Ovary (tissue), 10 donors: ENCODE measurements at places on chromosomes 11 and 22. TPM values are rescaled to one million over a fixed set of nuclear protein-coding genes. Genes with fewer than 3 reads are reported as not detected.
A peak's percentile ranks its signal among the peaks of the same experiment; 100 is the strongest.

LGR4 gene
- 25.0 TPM for total RNA-seq

PDE2A gene
- 11.1 TPM for total RNA-seq

GRCh38 chr11:69664901-69665300 lies 10.3 kb downstream of the LTO1 start:
- no peaks in the 10 kb centered on the region for H3K27me3 ChIP-seq
- no peak for DNase-seq
- no peaks in the 10 kb centered on the region for H3K36me3 ChIP-seq
- no peak overlapping the region for H3K4me3 ChIP-seq
- H3K27ac ChIP-seq = no peak overlapping the region
- H3K4me1 ChIP-seq = no peaks in the 10 kb centered on the region

DNA sequence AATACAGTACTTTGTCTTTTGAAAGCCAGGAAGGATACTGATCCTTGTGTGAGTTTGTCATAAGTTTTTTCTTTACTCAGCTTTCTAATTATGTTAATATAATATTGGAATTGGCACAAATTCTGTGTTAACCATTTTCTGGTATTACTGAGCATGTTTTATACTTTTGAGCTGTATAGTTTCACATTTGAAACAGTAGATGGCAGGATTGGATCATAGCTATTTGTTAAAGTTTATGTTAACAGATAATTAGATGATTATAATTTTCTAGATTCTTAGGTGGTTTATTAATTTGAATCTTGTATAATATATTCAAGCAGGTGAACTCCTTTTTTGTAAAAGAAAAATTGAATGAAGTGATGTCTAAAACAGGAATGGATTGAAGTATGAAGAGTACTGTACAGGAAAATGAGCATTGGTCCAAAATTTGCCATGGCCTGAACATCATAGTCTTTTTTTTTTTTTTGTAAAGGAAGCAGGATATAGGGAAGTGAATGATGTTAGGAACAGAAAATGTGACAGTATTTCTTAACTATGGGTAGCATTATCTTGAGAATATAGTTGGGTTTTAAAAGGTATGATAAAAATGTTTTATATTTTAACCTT lies 102.0 kb downstream of the CYP2R1 start:
- H3K4me1 ChIP-seq = no peaks in the 10 kb centered on the region
- DNase-seq = no peak
- H3K27ac ChIP-seq = no peak overlapping the region
- no peaks in the 10 kb centered on the region for H3K36me3 ChIP-seq
- H3K4me3 ChIP-seq = no peak overlapping the region

- no peak overlapping the region for H3K4me3 ChIP-seq
- H3K4me1 ChIP-seq = peaks cover 13% of the 10 kb centered on the region
- no peaks in the 10 kb centered on the region for H3K36me3 ChIP-seq
- H3K27me3 ChIP-seq = no peaks in the 10 kb centered on the region
- no peak for DNase-seq
- no peak overlapping the region for H3K27ac ChIP-seq
Measured at GRCh38 chr11:116986521-116987105, 111.6 kb downstream of the SIK3 start.

BIRC3 gene
- 2.6 TPM for total RNA-seq

GRCh38 chr11:57646799-57647303 lies 2.9 kb downstream of the YPEL4 start:
- no peak for DNase-seq
- H3K27ac ChIP-seq = peak overlapping the region; percentile 7
- H3K27me3 ChIP-seq = no peaks in the 10 kb centered on the region
- H3K36me3 ChIP-seq = no peaks in the 10 kb centered on the region

- no peak overlapping the region for H3K4me3 ChIP-seq
- no peaks in the 10 kb centered on the region for H3K36me3 ChIP-seq
- H3K4me1 ChIP-seq = no peaks in the 10 kb centered on the region
Measured at GRCh38 chr11:134612140-134613030, 200.3 kb upstream of the B3GAT1 start.

ROM1 gene
- 14.1 TPM for total RNA-seq

GRCh38 chr22:34501366-34501965 lies 564.5 kb upstream of the ISX start:
- H3K36me3 ChIP-seq = no peaks in the 10 kb centered on the region
- H3K27me3 ChIP-seq = no peaks in the 10 kb centered on the region
- no peak overlapping the region for H3K27ac ChIP-seq
- no peak for DNase-seq

- no peaks in the 10 kb centered on the region for H3K4me1 ChIP-seq
- DNase-seq = no peak
- no peaks in the 10 kb centered on the region for H3K27me3 ChIP-seq
- H3K36me3 ChIP-seq = no peaks in the 10 kb centered on the region
- H3K4me3 ChIP-seq = no peak overlapping the region
Measured at GRCh38 chr11:92413757-92414513, 189.3 kb downstream of the FAT3 start.

DNA sequence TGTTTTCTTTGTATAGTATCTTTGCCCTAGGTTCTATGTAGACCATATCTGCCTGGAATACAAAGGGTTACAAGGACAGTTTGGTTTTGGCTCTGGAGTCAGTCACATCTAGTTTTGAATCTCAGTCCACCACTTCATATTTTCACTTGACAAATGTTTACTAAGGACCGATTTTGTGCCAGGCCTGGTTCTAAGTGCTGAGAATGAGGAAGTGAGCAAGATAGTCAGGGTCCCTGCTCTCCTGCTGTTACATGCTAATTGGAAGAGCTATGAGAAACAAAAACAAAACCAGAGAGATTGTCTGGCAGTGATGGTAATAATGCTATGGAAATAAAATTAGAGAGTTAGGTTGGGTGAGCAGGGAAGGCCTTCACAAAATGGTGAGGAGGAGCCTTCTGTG lies 66.1 kb upstream of the ARHGAP20 start:
- H3K36me3 ChIP-seq = no peaks in the 10 kb centered on the region
- H3K27ac ChIP-seq = no peak overlapping the region
- no peaks in the 10 kb centered on the region for H3K4me1 ChIP-seq
- no peaks in the 10 kb centered on the region for H3K27me3 ChIP-seq
- no peak for DNase-seq
- no peak overlapping the region for H3K4me3 ChIP-seq

- H3K27ac ChIP-seq = no peak overlapping the region
- H3K4me1 ChIP-seq = peaks cover 7% of the 10 kb centered on the region
- no peak overlapping the region for H3K4me3 ChIP-seq
- no peak for DNase-seq
- H3K36me3 ChIP-seq = no peaks in the 10 kb centered on the region
Measured at GRCh38 chr22:40056559-40056958, 61.8 kb downstream of the FAM83F start.

CALCA gene
- not detected for total RNA-seq

- H3K36me3 ChIP-seq = no peaks in the 10 kb centered on the region
- H3K27me3 ChIP-seq = no peaks in the 10 kb centered on the region
- H3K4me3 ChIP-seq = no peak overlapping the region
- H3K4me1 ChIP-seq = peaks cover under 1% of the 10 kb centered on the region
- H3K27ac ChIP-seq = no peak overlapping the region
Measured at GRCh38 chr11:44622721-44623258, 57.3 kb downstream of the CD82 start.

DNA sequence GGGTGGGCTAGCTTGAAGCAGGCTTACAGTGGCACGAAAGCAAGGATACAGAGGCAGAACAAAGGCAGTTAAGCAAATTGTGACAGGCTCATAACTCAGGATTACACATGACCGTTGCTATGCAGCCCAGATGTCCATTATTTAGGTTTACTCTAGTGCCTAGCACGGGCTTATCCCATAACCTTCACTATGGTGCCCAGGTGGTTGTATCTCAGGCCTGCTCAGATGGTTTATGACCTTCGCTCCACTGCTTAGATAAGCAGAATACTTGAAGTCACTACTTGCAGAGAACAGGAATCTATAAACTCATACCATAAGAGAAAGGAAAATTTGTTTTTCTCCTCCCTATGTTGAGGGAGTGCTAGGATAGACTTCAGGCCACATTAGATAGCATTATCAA lies 9.0 kb downstream of the OR6M1 start:
- no peak overlapping the region for H3K4me3 ChIP-seq

EFCAB6 gene
- 4.7 TPM for total RNA-seq

DNA sequence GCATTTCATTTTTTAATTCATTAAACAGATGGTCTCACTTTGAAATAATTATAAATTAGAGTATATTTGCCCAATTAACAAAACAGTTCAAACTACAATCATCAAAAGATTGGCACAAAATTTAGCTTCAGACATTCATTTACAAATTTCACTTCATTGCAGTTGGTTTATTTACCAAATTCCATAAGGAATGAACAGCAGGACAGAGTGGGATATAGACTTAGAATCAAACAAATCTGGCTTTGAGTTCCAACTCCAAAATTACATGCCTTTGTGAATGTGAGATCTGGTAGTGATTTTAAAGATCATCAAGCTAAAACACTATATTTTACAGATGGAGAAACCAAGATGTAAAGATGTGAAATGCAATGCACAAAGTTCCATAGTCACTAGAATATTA lies 310.7 kb upstream of the CNTN5 start:
- H3K4me1 ChIP-seq = no peaks in the 10 kb centered on the region
- no peaks in the 10 kb centered on the region for H3K36me3 ChIP-seq
- no peak for DNase-seq
- H3K4me3 ChIP-seq = no peak overlapping the region

GRCh38 chr11:63599211-63600122 lies 14.8 kb downstream of the PLAAT3 start:
- H3K27ac ChIP-seq = no peak overlapping the region
- no peaks in the 10 kb centered on the region for H3K27me3 ChIP-seq
- DNase-seq = no peak
- peaks cover 3% of the 10 kb centered on the region for H3K4me1 ChIP-seq
- no peaks in the 10 kb centered on the region for H3K36me3 ChIP-seq

RIBC2 gene
- total RNA-seq = 1.4 TPM

GRCh38 chr11:120344302-120345004 lies 8.2 kb downstream of the ARHGEF12 start:
- H3K36me3 ChIP-seq = no peaks in the 10 kb centered on the region
- no peak overlapping the region for H3K27ac ChIP-seq

DNA sequence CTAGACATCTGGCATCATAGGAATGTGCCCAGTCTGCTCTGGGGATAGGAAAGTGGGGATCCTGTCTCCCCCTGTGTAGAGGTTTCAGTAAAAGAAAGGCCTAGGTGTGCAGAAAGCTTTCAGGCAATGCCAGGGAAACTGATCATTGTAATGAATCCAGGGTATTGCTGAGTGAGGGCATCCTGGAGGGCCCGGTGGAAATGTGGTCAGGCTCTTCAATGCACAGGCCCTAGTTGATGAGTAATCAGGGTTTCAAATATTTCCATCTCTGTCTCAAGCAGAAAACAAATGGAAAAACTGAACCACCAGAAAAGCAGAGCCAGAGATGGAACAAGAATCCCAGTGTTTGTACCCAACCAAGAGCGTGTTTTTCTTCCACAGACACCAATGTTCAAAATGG lies 2.0 kb downstream of the CD3E start:
- H3K36me3 ChIP-seq = no peaks in the 10 kb centered on the region
- no peak for DNase-seq
- no peak overlapping the region for H3K27ac ChIP-seq
- no peaks in the 10 kb centered on the region for H3K4me1 ChIP-seq
- no peaks in the 10 kb centered on the region for H3K27me3 ChIP-seq

GRCh38 chr11:75140269-75141138 lies 10.4 kb upstream of the SLCO2B1 start:
- H3K4me3 ChIP-seq = no peak overlapping the region
- no peak overlapping the region for H3K27ac ChIP-seq
- no peaks in the 10 kb centered on the region for H3K36me3 ChIP-seq

PRR33 gene
- not detected for total RNA-seq

- no peak overlapping the region for H3K4me3 ChIP-seq
- H3K27me3 ChIP-seq = no peaks in the 10 kb centered on the region
- no peaks in the 10 kb centered on the region for H3K4me1 ChIP-seq
- DNase-seq = no peak
- no peaks in the 10 kb centered on the region for H3K36me3 ChIP-seq
Measured at GRCh38 chr11:83680321-83680720, 394.2 kb upstream of the CCDC90B start.

DNA sequence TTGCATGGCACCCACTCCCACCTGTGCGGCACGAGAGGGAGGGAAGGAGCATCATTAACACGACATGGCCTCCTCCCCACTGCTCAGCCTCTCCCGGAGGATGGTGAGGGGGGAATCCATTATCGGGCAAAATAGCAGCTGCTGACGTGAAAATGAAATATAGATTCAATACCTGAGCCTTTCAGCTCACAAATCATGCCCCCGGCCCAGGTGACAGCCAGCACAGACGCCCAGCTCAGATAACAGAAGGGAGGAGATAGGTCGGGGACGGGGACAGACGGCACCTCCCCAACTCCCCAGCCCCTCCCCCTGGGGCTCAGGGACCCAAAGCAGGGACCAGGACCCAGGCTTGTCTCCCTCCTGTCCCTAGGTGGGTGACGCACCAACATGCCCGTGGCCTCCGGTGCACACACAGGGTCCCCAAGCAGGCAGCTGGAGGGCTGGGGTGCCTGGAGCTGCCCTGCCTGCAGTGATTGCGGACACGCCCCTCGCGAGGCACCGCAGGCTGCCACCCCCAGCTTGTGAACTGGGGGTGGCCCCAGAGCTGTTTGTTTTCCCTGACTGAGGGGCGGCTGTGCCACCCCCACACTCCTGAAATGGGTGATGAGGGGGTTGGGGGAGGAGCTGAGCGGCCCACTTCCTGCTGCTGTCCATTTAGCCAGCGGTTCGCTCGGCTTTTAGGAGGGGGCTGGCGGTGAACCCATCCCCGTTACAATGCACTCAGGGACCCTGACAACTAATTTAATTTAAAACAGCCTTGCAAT lies 31.7 kb downstream of the FLRT1 start:
- no peaks in the 10 kb centered on the region for H3K27me3 ChIP-seq
- no peaks in the 10 kb centered on the region for H3K36me3 ChIP-seq
- DNase-seq = no peak
- no peak overlapping the region for H3K27ac ChIP-seq
- no peak overlapping the region for H3K4me3 ChIP-seq

HIKESHI gene
- total RNA-seq = 26.6 TPM

FAM111B gene
- total RNA-seq = 0.12 TPM

- no peaks in the 10 kb centered on the region for H3K4me1 ChIP-seq
- H3K4me3 ChIP-seq = no peak overlapping the region
- no peak for DNase-seq
- H3K27me3 ChIP-seq = no peaks in the 10 kb centered on the region
- H3K36me3 ChIP-seq = no peaks in the 10 kb centered on the region
Measured at GRCh38 chr22:37075046-37075445, 23.5 kb downstream of the KCTD17 start.

MAJIN gene
- total RNA-seq = not detected

GRCh38 chr22:50532824-50533796 lies 3.3 kb upstream of the TYMP start:
- no peak for DNase-seq
- H3K4me1 ChIP-seq = peaks cover 19% of the 10 kb centered on the region
- H3K4me3 ChIP-seq = no peak overlapping the region
- H3K36me3 ChIP-seq = no peaks in the 10 kb centered on the region

- DNase-seq = no peak
- H3K4me1 ChIP-seq = peaks cover 7% of the 10 kb centered on the region
- H3K36me3 ChIP-seq = no peaks in the 10 kb centered on the region
- H3K4me3 ChIP-seq = no peak overlapping the region
Measured at GRCh38 chr22:28934026-28934425, 50.7 kb downstream of the ZNRF3 start.

DEUP1 gene
- 0.18 TPM for total RNA-seq

SCGB1D2 gene
- total RNA-seq = 4.1 TPM

GRCh38 chr11:121429556-121429955 lies 22.6 kb upstream of the SORL1 start:
- H3K36me3 ChIP-seq = no peaks in the 10 kb centered on the region
- H3K4me3 ChIP-seq = no peak overlapping the region
- DNase-seq = no peak
- H3K27ac ChIP-seq = no peak overlapping the region
- no peaks in the 10 kb centered on the region for H3K4me1 ChIP-seq

PATE2 gene
- not detected for total RNA-seq
